ENCODE measurements at places on chromosomes 12 and 14. TPM values are rescaled to one million over a fixed set of nuclear protein-coding genes. Genes with fewer than 3 reads are reported as not detected.

- peak; percentile 85 for DNase-seq
Measured at GRCh38 chr12:57889500-57889989, 43.0 kb upstream of the CTDSP2 start.

GRCh38 chr14:21215879-21216251, 53.4 kb downstream of the HNRNPC start:
- DNase-seq, result no peak

DNA sequence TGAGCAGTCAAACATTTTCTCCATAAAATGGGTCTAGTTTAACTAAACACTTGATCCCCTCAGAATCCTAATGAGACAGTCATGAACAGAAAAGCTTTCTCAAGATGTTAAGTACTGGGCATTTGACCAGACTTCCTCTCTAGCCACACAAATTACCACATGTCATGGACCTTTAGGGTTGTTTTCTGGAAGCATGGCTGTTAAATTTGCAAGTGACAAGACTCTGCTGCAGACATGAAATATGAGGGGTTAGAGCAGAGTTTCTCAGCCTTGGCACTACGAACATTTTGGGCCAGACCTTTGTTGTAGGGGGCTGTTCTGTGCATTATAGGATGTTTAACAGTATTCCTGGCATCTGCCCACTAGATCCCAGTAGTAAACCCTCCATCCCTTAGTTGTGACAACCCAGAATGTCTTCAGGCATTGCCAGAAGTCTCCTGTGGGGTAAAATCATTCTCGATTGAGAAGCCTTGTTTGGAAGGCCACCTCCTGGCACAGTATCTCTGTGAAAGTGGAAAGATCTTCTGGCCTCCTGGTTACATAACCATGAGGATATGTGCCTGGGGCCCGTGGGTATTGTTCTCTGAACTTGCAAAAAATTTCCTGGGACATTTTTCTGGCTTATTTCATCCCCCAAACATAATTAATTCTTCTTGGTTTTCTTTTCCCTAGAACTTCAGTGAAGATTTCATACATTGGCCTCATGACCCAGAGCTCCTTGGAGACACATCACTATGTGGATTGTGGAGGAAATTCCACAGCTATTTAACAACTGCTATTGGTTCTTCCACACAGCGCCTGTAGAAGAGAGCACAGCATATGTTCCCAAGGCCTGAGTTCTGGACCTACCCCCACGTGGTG, 4.3 kb downstream of the TMEM106C start:
- DNase-seq, result no peak

Gene ZNF891
- 1.0 TPM for total RNA-seq

All from left ventricle myocardium superior (tissue), 1 donor.